ENCODE measurements at places on chromosomes 16 and 17.

GRCh38 chr17:863880-864279, 81.7 kb downstream of the MRM3 start:
- no peak for DNase-seq

DNA sequence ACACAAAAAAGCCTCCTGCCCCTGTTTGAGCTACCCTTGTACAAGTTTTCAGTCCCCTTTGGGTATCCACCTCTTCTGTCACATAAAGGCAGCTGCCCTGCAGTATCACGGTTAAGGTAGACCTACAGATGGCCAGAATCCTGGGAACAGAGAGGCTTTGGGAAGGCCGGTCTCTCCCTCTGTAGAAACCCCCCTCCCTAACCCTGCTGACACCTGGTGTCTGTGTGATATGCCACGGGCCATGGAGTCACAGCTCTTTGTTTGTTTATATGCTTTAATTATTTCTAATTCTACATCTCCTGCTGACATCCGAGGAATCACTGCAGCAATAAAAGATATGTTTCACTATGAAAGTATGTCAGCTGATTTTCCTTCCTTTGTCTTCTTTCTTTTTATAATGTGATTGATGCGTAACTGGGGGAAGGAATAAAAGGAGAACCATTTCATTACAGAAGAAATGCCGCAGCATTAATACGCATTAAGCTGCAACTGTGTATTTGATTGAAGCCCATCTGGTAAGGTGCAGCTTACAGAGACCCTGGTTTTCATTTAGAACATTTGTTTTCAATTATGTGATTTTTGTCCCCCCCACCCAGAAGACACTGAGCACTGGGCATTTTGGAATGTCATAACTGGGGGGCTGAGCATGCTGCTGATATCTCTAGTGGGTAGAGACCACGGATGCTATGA, 142.1 kb downstream of the SLC39A11 start:
- DNase-seq = no peak

GRCh38 chr16:4692460-4693295, 684 bp upstream of the NUDT16L1 start:
- no peak for DNase-seq

DNA sequence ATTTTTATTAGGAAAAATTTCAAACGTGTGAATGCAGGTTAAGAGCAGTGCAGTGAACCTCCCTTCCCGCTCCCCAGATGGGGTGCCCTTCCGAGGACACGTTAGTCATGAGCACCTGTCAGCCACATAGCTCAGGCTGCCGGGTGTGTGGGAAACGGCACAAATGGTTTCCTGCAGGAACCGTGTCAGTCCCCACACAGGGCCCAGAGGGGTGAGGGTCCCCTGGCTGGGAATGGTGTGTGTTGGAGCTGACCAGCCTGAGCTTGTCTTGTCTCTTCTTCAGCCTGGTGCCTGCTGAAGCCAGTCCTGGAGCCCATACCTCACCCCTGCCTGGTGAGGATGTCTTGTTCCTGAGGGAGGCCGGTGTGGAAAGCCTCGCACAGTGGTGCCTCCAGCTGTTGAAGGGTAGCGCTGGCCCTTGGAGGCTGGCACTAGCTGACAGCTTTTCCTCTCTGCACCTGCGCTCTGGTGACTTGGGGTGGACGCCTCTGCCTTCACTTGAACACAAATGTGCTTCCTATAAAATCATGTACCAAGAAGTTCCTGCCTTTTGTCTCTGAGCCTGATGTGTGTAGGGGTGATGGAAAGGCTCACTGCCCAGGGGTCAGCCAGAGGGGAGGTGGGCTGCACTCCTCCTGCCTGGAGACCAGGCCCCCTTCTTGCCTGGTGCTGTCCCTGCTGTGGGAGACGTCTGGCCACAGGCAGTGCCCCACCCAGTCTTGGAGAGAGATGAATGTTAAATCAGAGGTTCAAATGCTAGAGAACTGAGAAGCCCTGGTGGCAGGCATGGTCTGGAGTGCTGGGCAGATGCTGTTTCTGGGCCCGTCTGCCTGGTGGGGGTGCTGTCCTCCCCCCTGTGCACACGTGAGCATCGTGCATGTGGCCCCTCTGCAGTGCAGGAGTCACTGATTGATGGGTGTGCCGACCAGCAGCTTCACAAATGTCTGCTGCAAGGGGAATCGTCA, 102.6 kb upstream of the ZNF750 start:
- no peak for DNase-seq

- DNase-seq = no peak
These were observed 627.8 kb downstream of the KCNJ2 start for GRCh38 chr17:70797166-70797565.

DNA sequence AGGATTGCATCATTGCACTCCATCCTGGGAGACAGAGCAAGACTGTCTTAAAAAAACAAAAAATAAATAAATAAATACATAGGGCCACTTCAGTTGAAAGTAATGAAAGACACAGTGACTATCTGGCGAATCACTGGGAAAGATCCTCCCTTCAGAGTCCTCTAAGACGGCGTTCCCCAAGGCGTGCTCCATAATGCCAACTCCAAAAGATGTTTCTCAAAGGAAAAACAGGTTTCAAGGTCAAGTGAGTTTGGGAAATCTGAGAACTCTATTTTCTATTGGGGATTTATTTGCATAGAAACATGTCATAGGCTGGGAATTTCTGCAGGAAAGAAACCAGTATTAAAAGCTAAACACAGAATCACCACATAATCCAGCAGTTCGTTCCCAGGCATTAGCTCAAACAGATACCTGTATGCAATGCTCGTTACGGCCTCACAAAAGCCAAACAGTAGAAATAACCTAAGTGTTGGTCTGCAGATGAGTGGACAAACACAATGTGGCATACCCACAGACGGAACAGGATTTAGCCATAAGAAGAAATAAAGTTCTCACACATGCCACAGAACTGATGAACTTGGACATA, 7.9 kb downstream of the KLHDC4 start:
- DNase-seq = no peak

GRCh38 chr16:71225145-71225544, 5.4 kb downstream of the HYDIN start:
- no peak for DNase-seq

DNA sequence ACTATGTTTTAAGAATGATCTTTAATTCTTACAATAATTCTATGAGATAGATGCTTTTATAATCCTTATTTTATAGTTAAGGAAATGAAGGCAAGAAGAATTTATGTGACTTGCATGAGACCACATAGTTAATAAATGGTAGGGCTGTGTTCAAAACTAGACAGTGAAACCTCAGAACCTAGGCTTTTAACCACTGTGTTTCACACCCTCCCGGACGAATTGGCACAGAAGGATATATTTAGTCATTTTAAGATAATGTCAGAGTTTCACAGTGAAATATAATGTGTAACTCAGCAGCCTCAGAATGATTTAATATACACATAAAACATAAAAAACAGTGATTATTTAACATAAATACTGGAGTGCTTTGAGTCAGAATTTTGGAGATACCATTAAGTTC, 57.0 kb downstream of the NSRP1 start:
- no peak for DNase-seq
